ENCODE measurements at places on chromosomes 16 and 17.

GRCh38 chr17:48804936-48805411 is 12.1 kb downstream of the TTLL6 start:
- DNase-seq: peak; percentile 67

DNA sequence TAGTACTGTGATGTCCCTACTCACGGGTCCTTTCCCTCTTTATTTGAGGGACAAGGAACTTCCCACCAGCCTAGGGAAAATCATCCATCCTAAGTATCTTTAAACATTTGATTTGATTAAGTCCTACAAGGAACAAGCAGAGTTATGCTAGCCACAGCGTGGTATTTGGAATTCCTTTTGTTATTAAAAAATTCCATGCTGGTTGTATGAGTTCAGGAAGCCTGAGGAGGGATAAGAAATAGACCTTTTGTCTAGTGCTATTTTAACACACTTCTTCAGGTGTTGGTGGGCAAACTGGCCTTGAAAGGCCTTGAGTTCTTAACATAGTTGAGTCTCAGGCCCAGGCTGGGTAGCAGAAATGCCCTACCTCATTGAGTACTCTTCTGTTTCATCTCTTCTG is 105.4 kb upstream of the TBX2 start:
- DNase-seq: no peak

- DNase-seq: no peak
These were observed 841 bp downstream of the RAPGEFL1 start for GRCh38 chr17:40178021-40178601.

DNA sequence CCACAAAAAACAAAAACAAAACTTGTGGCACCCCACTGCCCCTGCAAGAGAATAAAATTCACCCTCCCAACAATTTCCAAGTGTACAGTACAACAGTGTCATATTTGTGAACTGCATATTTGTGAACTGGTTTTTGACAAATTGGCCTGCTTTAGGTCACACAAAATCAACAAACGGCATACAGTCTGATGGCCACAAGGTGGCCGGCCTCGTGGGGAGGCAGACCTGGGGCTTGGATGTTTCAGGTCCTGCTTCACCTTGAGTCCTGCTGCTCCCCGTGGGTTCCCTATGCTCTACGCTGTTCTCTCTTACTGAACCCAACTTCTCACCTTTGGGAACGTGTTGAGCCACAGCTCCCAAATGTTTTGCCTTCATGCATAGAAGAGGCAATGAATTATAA is 102.2 kb downstream of the CDK5R1 start:
- peak; percentile 35 for DNase-seq

- DNase-seq: no peak
These were observed 59.5 kb downstream of the USP22 start for GRCh38 chr17:20983359-20983637.

DNA sequence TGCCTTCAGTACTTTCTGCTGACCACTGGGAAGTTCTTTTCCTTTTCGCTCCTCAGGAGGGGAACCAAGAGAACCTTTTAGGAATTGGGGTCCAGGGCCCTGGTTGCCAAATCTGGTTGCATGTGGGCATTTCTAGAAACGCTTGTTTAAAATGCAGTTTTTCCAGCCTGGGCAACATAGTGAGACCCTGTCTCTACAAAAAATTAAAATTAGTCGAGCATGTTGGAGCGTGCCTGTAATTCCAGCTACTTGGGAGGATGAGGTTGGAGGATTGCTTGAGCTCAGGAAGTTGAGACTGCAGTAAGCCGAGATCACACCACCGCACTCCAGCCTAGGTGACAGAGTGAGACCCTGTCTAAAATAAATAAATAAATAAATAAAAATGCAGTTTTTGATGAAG is 1.2 kb downstream of the PNPO start:
- no peak for DNase-seq

DNA sequence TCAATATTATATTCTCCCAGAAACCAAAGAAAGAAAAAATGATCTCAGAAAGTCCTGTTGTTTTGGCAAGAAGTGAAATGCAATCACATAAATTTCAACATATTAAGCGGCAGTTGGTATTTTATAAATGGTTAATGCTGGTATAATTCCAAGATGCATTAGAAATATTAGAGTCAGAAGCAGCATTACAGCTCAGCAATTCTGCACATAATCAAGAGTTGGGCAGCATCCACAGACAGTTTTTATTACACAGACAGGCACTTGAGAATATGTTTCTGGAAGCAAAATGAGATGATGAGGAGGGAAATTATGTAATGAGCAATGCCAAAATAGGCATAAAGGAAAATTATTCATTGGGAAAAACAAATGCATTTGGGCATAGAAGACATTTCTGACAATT is 148.1 kb downstream of the KCNJ2 start:
- no peak for DNase-seq

GRCh38 chr17:15006421-15007128 is 258.6 kb downstream of the PMP22 start:
- DNase-seq: no peak

GRCh38 chr16:70437017-70437581 is 1.8 kb downstream of the ST3GAL2 start:
- DNase-seq: no peak

GRCh38 chr17:27471321-27472269 is 15.3 kb downstream of the KSR1 start:
- DNase-seq: no peak

DNA sequence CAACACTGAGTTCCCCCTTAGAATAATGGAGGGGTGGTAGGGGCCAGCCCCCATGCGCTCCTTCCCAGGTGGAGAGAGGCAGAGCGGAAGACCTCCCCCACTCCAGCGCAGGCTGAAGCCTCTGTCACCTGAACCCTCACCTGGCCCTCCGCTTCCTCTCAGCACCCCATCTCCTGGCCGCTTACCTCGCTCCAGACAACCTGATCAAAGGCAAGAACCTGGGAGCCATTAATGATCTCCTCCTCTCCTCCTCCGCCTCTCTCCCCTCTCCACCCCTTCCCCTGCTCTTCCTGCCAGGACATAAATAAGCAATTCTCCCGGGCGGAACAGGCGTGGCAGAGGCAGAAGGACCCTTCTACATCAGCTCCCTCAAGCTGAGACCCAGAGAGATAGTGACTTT is 110.2 kb upstream of the LHX1 start:
- DNase-seq: no peak

GRCh38 chr17:32117399-32117798 is 24.9 kb upstream of the RHOT1 start:
- DNase-seq: no peak

GRCh38 chr16:87850009-87851006 is 19.0 kb downstream of the SLC7A5 start:
- DNase-seq: peak; percentile 98

GRCh38 chr17:42182927-42183734 is 2.1 kb downstream of the HCRT start:
- DNase-seq: no peak

DNA sequence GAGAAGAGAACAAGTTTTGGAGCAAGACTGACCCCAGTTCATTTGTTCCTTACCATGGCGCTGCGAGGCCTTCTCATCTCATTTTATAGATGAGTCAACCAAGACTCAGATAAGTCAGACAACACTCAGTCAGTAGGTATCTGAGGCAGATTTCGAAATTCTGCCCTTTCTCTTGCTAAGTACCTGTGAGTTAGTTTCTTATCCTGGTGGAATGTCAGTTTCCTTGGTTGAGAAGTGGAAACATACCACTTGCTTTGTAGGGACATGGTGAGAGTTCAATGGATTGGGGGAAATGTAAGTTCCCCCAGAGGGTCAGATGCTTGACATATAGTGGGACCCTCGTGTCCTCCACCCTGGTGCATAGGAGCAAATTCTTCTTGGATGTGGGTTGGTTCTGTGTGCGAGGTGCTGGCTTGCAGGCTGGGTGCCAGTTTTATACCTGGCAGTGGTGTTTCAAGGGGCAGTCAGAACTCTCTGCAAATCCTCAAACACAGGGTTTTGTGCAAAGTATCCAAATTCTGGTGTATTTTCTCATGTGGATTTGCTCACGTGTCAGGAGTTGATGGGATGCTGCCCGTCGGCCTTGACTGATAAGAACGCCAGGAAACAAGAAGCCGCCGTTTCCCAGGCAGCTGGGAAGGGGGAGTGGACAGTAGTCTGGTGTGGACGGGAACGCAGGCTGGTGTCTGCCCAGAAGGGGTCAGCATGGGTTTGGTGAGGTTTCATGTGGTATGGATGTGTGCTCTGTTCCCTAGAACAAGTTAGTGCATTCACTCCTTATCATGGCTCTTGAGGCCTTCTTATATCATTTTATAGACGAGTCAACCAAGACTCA is 61.1 kb upstream of the CIBAR2 start:
- no peak for DNase-seq

GRCh38 chr16:73028721-73029361 is 19.1 kb downstream of the ZFHX3 start:
- DNase-seq: no peak

- no peak for DNase-seq
These were observed 111.4 kb downstream of the SNX29 start for GRCh38 chr16:12087901-12088421.

GRCh38 chr17:81260641-81261040 is 21.5 kb downstream of the NDUFAF8 start:
- DNase-seq: no peak

DNA sequence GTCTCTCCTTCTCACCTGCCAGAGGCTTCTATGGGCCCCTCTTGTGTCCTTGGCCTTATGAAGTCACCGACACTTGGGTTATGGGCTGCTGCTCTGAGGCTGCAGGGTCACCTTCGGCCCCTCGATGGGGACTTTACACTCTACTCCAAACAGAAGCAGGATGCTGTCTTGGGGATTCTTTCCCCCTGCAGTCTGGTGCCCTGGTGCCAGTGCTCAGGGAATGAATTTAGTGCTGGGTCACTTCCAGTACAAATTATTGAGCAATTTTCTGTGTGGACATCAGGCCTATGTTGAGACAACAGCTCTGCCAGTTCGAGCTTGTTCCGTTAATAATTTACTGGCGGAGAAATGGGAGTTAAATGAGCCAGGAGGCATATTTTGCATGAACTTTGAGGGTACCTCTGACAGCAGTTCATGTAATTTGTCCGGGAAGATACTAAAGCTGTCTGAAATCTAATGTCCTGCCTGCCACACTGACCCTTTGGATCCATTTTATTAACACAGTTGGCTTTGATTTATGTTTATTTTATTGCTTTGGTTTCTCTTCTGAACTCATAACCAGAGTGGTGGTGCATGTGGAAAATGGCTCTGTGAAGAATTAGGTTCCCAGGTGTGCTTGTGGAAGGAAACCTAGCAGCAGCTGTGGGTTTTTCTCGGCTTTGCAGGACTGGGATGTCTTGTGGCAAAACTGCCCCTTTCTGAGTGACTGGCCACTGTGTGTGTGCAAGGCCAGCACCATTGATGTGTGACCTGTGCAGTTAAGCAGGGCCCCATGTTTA is 34.1 kb upstream of the DHX8 start:
- DNase-seq: peak; percentile 76

DNA sequence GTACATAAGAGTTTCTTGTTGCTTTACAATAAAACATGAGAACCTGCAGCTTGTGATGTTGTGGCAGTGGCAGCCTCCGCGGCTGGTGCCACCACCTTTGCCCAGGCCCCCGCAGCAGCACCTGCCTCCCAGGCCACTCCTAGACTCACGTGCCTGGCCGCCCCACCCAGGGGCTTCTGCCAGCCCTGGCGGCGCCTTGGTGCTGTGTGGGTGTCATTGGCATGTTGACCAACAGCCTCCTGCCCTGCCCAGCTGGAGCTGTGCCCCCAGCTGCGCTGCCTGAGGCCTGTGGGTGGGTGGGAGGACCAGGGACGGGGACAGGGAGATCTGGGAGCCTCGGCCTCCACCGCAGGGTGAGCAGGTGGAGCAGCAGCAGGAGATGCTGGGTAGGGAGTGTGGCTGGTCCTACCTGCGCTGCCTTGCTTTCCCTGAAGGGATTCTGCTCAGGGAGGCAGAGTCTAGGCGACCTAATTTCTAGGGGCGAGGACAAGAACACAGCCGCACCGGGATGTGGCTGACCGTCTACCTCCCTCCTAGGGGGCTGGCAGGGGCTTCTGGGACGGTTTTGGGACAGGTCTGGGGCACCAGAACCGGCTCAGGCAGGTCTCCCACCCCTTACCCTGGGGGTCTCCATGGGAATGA is 428 bp upstream of the DNASE1L2 start:
- DNase-seq: no peak

DNA sequence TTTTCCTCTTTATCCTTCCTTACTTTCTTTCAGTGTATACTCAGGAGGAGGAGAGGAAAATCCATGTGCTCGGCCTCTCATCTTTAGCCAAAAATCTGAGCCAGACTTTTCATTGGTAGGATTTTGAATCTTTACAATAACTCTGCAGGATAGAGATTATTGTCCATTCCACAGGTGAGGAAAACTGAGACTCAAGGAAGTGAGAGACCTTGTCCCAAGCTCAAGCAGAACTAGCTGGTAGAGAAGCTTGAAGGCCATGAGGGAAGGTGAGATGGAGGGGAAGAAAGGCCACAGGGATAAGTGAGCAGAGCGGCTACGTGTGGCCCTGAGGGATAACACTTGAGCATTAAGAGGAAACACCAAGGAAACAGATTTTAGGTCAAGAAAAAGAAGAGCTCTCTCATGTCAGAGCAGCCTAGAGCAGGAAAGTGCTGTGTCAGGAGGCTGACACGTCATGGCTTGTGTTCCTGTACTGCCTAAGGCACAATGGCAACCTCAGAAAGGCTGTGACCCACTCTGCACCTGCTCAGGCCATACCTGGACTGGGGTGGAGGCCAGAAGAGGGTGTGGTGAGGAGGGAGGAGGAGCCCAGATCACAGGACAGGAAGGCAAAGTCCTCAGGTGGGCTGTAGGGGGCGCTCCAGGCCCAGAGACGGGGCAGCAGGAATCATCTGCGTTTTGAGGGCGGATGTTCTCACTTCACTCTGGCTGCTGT is 11.9 kb downstream of the MT4 start:
- DNase-seq: peak; percentile 47

DNA sequence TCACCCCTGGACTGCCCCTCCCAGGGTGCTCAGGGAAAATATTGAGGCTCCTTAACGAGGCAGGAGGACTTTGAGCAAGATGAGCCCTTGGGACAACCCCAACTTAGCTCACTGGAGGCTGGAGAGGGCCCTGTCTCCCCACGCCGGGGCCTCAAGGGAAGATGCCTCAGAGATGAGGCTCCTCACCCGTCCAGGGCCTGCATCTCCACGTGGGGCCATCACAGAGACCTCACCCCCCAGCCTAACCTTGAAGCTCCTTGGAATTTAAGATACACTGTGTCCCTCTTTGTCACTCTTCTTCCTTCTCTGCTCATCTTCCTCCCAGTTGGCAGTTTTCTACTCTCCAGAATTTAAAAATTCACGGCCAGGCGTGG is 11.2 kb downstream of the COX4I1 start:
- DNase-seq: no peak

GRCh38 chr16:78127130-78127529 is 27.7 kb downstream of the WWOX start:
- DNase-seq: no peak

DNA sequence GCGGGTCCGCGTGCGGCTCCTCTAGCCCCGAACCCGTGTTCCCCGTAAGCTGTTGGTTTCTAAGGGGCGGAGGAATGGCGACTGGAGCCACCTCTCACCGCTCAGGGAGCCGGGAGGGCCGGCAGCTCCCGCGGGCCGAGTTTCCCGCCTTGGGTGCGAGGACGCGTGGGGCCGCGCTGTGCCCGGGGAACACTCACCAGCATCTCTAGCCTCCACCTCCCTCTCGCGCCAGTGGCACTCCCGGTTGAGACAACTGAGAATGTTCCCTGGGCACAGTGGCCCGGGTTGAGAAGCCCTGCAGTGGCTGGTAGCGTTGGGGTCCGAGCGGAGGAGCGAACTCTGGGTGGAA is 560 bp downstream of the TELO2 start:
- peak; percentile 47 for DNase-seq
